ENCODE measurements at places on chromosomes 3 and 15. TPM values are rescaled to one million over a fixed set of nuclear protein-coding genes. Genes with fewer than 3 reads are reported as not detected.

The CPLX3 gene
- total RNA-seq, result 1.00 TPM

The KLHL25 gene
- total RNA-seq, result 38.5 TPM

The CHP1 gene
- total RNA-seq, result 26.5 TPM

The CLDN16 gene
- not detected for total RNA-seq

The SPESP1 gene
- total RNA-seq, result 1.4 TPM

The TIMP4 gene
- total RNA-seq, result 17.6 TPM

The PLCH1 gene
- total RNA-seq, result 25.0 TPM

The MST1R gene
- 1.4 TPM for total RNA-seq

The FBXW12 gene
- total RNA-seq, result 1.2 TPM

The GOLGA6A gene
- 0.36 TPM for total RNA-seq
